ENCODE measurements at places on chromosomes 3 and 15.

DNA sequence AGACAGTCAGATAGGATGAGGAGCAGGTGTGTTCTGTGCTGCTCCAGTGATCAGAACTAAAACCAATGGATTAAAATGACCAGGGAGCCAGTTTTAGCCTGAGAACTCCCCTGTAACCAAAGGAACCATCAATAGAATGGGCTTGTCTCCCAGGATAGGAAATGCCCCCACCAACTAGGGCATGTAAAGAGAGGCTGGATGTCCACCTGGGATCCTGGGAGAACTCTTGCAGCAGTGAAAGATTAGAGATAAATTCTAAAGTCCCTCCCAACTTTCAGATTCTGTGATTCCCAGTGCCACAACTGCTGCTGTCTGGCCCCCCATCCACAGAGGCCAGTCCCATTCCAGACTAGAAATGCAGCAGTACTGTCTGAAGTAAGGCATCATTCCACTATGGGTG lies 33.8 kb downstream of the HDC start:
- DNase-seq = no peak

GRCh38 chr3:195859061-195859845 lies 47.5 kb upstream of the MUC4 start:
- peak; percentile 69 for DNase-seq

- DNase-seq = no peak
Measured at GRCh38 chr3:167241048-167241845, 138.8 kb downstream of the ZBBX start.

- no peak for DNase-seq
Measured at GRCh38 chr15:75639191-75639708, 774 bp downstream of the IMP3 start.

All from SK-MEL-5 (cell line).